Calu3 (cell line): ENCODE measurements at places on chromosomes 2 and 18. TPM values are rescaled to one million over a fixed set of nuclear protein-coding genes. Genes with fewer than 3 reads are reported as not detected.

DNA sequence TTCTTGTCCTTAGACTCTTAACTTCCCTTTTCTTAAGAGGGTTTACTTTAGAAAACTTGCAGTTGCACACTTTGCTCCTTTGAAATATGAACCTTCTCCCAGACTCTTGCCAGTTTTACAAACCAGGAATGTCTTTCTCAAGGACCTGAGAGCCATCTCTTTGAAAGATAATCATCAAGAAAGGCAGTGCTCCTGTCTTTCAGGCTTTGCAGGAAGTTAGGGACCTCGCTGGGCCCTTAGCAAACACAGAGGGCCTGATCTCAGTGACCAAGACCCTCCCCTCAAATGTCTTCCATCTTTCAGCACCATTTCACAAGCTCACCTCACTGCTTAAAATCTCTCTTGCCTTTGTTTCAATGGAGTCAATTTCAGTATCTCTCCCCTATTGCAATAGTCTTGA, 32.0 kb upstream of the NYAP2 start:
- DNase-seq, result no peak
- no peaks in the 10 kb centered on the region for H3K36me3 ChIP-seq
- no peaks in the 10 kb centered on the region for H3K4me1 ChIP-seq
- H3K4me3 ChIP-seq, result no peak overlapping the region

DNA sequence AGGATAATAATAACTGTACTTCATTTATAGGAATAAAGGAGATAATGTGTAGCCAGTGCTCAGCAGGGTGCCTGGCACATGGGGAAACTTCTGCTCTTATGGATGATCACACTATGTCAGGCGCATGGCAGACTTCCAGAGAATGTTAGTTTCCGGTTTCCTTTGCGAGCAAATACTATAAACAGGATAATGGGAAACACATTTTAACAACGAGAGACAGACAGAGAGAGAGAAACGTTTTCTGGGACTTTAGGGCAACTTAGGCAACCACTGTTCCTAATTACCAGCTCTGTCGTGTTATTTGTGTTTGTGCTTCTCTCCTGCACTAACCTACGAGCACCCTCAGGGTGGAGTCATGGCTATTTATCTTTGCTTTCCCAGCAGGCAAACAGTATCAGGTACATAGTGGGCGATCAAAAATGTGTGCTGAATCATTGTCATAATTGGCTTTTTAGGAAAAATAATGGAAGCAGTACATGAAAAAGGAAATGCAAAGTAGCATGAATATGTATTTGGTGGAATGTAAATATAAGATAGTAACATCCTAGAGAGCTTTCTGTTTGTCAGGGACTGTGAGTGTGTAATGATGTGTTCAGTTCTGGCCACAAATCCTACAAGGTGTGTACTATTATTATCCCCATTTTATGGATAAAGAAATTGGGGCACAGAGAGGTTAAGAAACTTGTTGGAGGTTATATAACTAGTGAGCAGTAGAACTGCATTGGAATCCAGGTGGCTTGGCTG, 36.8 kb upstream of the IGFBP2 start:
- no peak for DNase-seq
- no peak overlapping the region for H3K4me3 ChIP-seq

DNA sequence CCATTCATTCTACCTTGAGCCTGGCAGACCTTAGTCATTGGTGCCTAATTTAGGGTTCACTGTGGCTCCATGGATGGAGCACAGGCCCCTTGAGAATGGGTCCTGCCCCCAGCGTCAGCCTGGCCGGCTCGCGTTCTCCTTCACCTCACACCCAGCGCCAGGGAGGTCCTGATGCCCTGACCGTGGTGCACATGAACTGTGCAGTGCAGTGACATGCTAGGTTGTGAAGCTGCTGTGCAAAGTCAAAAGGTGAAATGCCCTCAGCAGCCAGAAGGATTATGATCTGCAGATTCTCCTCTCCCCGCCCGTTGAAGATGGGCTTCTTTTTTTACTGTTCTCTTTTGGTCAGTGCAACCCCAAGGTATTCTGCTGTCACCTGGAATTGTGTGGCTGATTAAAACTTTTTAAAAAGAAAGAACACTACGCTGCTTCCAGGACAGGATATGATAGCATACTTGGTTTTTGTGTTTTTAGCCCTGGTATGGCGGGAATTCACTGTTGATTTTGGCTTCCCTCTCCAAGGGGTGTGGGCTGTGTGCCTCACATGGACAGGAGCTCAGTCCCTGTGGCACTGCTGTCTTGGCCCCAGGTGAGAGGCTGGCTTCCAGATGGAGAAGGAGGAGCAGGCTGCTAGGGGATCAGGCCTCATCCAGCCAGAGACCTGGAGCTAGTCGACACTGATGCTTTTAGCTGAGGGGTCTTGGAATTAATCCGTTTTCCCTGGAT, 49.4 kb upstream of the MCFD2 start:
- H3K4me3 ChIP-seq, result no peak overlapping the region
- H3K27me3 ChIP-seq, result no peaks in the 10 kb centered on the region
- H3K4me1 ChIP-seq, result peaks cover 49% of the 10 kb centered on the region
- H3K27ac ChIP-seq, result no peak overlapping the region

GRCh38 chr2:219607931-219608330, 10.3 kb downstream of the STK11IP start:
- no peak overlapping the region for H3K4me3 ChIP-seq
- peaks cover 31% of the 10 kb centered on the region for H3K36me3 ChIP-seq
- no peaks in the 10 kb centered on the region for H3K4me1 ChIP-seq

DNA sequence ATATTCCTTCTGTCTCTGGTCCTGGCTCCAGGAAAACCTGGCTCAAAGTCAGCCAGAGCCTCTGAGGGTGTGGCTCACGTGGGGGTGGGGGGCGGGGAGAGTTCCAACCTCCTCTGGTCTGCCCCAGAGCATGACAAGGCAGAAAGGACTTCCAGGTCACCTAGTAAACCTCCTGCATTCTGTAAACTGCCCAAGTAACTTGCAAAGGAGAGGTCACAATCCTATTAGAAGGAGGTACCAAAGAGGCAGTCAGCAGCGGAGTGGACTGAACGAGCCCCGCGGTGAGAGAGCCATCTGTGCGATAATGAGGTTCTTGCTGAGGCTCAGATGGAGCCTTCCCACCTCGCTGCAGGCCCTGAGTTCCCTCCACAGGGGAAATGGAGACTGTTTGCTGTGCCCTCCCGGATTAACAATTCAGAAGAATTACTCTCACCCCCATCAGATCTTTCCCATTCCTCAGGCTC, 58.9 kb upstream of the GATA6 start:
- H3K4me1 ChIP-seq, result peaks cover 36% of the 10 kb centered on the region
- no peaks in the 10 kb centered on the region for H3K27me3 ChIP-seq
- H3K36me3 ChIP-seq, result no peaks in the 10 kb centered on the region
- no peak overlapping the region for H3K4me3 ChIP-seq
- H3K27ac ChIP-seq, result no peak overlapping the region

GRCh38 chr2:177363332-177363731, 29.2 kb upstream of the AGPS start:
- H3K27me3 ChIP-seq, result no peaks in the 10 kb centered on the region
- no peak for DNase-seq
- no peak overlapping the region for H3K27ac ChIP-seq
- H3K4me1 ChIP-seq, result no peaks in the 10 kb centered on the region
- no peak overlapping the region for H3K4me3 ChIP-seq

DNA sequence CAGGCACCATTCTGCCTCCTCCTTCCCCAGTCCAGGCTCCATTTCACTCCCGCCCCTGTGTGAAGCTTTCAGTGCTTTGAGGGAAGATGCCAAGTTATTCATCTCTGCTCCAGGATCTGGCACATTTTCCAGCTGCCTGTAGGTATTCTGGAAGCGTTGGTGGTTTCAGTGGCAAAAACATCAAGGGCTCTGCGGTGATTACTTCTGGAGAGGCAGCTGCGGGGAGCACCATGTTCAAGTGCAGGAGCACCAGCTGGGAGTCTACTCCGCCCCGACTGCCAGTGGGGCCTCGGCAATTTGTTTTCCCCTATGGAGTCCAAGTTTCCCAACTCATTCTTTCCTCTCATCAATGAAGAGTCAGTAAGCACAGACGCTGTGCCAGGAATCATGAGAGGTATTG, 211.7 kb downstream of the CLIP4 start:
- peaks cover 67% of the 10 kb centered on the region for H3K27me3 ChIP-seq
- H3K27ac ChIP-seq, result no peak overlapping the region
- no peaks in the 10 kb centered on the region for H3K4me1 ChIP-seq
- no peak overlapping the region for H3K4me3 ChIP-seq
- DNase-seq, result no peak

- peaks cover 5% of the 10 kb centered on the region for H3K36me3 ChIP-seq
- no peak overlapping the region for H3K27ac ChIP-seq
- no peak overlapping the region for H3K4me3 ChIP-seq
- DNase-seq, result no peak
- H3K27me3 ChIP-seq, result no peaks in the 10 kb centered on the region
Observed at GRCh38 chr2:201630577-201630976, 12.7 kb downstream of the TMEM237 start.

DNA sequence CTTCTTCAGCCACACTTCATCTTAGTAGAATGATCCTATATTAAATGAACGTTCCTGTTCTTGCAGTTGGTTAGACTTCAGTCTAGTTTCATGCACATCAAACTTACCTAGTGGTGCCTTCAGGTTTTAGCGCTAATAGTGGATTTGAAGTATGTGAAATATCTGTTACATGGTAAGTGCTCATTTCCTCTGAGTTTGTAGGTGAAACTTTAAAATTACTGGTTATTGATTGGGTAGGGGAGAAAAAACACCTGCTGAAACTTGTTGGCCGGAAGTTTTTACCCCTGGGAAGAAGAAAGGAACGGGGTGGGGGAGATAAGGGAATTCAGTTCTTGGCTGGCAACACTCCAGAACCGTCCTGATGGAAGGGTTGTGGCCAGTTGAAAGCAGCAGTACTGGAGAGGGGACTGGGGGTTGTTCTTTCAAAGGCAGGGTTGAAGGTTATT, 112.8 kb downstream of the SPTBN1 start:
- H3K27me3 ChIP-seq, result no peaks in the 10 kb centered on the region
- H3K4me3 ChIP-seq, result peak overlapping the region; percentile 84
- peak; percentile 79 for DNase-seq
- H3K4me1 ChIP-seq, result peaks cover 82% of the 10 kb centered on the region
- H3K36me3 ChIP-seq, result peaks cover 96% of the 10 kb centered on the region
- peak overlapping the region; percentile 98 for H3K27ac ChIP-seq

DNA sequence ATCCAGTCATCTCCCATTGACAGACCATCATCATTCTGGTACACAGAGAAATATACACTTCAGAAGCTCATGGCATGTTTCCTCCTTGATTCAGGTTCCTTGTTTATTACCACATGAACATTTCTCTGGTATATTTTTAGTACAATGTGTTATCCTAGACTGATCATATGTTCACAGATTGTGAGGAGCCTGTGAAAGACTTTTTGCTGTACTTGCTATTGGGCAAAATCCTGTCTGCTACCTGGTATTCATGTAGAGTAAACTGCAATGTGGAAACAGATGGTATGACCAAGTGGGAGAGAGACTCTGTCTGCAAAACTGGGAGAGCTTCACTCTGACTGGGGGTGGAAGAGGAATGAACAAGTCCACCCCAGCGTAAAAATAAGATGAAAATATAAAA, 657.2 kb downstream of the IRS1 start:
- no peak overlapping the region for H3K27ac ChIP-seq
- peaks cover 1% of the 10 kb centered on the region for H3K36me3 ChIP-seq
- H3K4me1 ChIP-seq, result peaks cover 16% of the 10 kb centered on the region

- H3K4me1 ChIP-seq, result no peaks in the 10 kb centered on the region
- H3K27ac ChIP-seq, result no peak overlapping the region
- no peak for DNase-seq
- no peaks in the 10 kb centered on the region for H3K36me3 ChIP-seq
Observed at GRCh38 chr2:12979066-12979465, 262.3 kb downstream of the TRIB2 start.

The NPAS2 gene
- total RNA-seq, result 142 and 157 TPM in 2 replicates

The IL1A gene
- 6.4 and 14.4 TPM in 2 replicates for total RNA-seq

The NDUFV2 gene
- 199 TPM in 2 replicates for total RNA-seq

The RFX8 gene
- not detected in 2 replicates for total RNA-seq

The GATA6 gene
- 54.6 and 58.4 TPM in 2 replicates for total RNA-seq

The RFTN2 gene
- total RNA-seq, result 0.05 and 0.24 TPM in 2 replicates

The CHMP3 gene
- total RNA-seq, result 126 and 127 TPM in 2 replicates

The CYP26B1 gene
- total RNA-seq, result 3.0 and 5.1 TPM in 2 replicates

The HNRNPLL gene
- total RNA-seq, result 47.6 and 51.3 TPM in 2 replicates

The UCN gene
- 4.6 and 6.6 TPM in 2 replicates for total RNA-seq
